ENCODE measurements at places on chromosomes 2 and 18. TPM values are rescaled to one million over a fixed set of nuclear protein-coding genes. Genes with fewer than 3 reads are reported as not detected.

CNDP1 gene
- not detected for total RNA-seq

NYAP2 gene
- total RNA-seq: 0.14 TPM

HOXD13 gene
- not detected for total RNA-seq

GPR39 gene
- 2.7 TPM for total RNA-seq

CABLES1 gene
- 28.7 TPM for total RNA-seq

CASP10 gene
- 10.3 TPM for total RNA-seq

PTPRN gene
- not detected for total RNA-seq

- H3K4me3 ChIP-seq: no peak overlapping the region
- H3K4me1 ChIP-seq: peaks cover 100% of the 10 kb centered on the region
- H3K27ac ChIP-seq: peak overlapping the region; percentile 50
- no peaks in the 10 kb centered on the region for H3K27me3 ChIP-seq
These were observed 170.7 kb downstream of the TNS1 start for GRCh38 chr2:217832115-217832514.

GRCh38 chr2:136783856-136784255 lies 18.5 kb downstream of the THSD7B start:
- H3K4me3 ChIP-seq: no peak overlapping the region
- no peaks in the 10 kb centered on the region for H3K27me3 ChIP-seq
- no peaks in the 10 kb centered on the region for H3K4me1 ChIP-seq
- H3K27ac ChIP-seq: no peak overlapping the region
- H3K36me3 ChIP-seq: no peaks in the 10 kb centered on the region

DNA sequence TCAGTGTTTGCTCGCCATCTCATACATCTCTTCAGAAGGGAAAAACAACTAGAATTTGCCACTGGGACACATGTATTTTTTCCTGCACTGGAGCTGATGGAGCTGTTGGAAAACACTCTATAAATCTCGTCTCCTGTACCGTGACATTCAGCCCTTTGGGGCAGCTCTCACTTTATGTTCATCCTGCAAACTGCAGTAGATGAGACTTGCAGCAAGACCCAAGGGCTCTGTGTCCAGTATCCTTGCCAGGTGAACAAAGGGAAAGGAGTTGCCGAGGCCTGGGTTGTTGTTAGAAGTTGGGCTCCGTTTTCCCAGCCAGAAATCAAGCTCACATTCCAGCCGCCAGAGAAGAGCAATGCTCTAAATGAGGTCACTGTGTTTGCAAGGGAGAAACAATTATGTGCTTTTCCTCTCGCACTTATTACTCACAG lies 285.1 kb downstream of the SLC4A3 start:
- H3K4me3 ChIP-seq: peak overlapping the region; percentile 53
- no peaks in the 10 kb centered on the region for H3K36me3 ChIP-seq
- no peak overlapping the region for H3K27ac ChIP-seq
- no peak for DNase-seq
- no peaks in the 10 kb centered on the region for H3K4me1 ChIP-seq

DNA sequence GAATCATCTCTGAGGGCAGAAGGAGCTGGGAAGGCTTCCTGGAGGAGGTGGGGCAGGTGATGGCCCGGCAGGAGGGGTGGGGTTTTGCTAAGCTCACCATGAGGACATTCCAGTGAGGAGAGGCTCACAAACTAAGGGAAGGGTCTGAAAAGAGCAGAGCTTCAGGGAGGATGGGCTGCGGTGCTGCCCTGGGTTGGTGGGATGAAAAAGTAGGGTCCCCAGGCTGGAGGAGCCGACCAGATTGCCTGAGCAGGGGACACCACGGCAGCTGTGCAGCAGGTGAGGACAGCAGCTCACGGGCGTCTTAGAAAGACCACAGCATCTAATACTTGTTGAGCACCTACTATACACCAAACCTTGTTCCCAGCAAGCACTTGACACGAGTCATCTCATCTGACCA lies 82.2 kb downstream of the DYSF start:
- no peaks in the 10 kb centered on the region for H3K27me3 ChIP-seq
- H3K4me3 ChIP-seq: no peak overlapping the region
- DNase-seq: no peak

- no peaks in the 10 kb centered on the region for H3K27me3 ChIP-seq
- DNase-seq: no peak
- no peak overlapping the region for H3K27ac ChIP-seq
These were observed 1495.2 kb upstream of the NXPH2 start for GRCh38 chr2:140275427-140275826.

GRCh38 chr2:169877398-169877797 lies 50.1 kb downstream of the UBR3 start:
- no peaks in the 10 kb centered on the region for H3K4me1 ChIP-seq
- peaks cover 6% of the 10 kb centered on the region for H3K36me3 ChIP-seq

- H3K4me1 ChIP-seq: peaks cover 4% of the 10 kb centered on the region
- no peak overlapping the region for H3K4me3 ChIP-seq
- H3K36me3 ChIP-seq: no peaks in the 10 kb centered on the region
- no peaks in the 10 kb centered on the region for H3K27me3 ChIP-seq
- no peak for DNase-seq
These were observed 389.6 kb downstream of the THSD7B start for GRCh38 chr2:137154946-137155345.

DNA sequence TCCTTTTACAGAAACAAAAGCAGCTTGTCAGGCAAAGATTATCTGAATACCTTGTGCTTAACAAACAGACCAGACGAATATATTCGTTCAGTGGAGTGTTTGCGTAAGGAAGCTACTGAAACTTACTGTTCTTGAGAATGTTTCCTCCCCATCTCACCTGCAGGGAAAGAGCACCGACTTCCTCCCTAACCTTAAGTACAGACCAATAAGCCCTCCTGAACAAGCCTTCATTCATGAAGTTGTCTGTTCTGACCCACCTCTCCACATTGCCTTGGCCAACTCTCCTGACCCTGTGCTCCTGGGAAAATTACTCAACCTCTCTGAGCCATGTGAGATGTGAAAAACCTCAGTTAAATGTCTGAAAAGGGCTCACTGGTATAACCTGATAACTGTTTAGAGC lies 35.2 kb downstream of the STK39 start:
- H3K4me3 ChIP-seq: no peak overlapping the region
- no peak for DNase-seq
- H3K4me1 ChIP-seq: peaks cover 7% of the 10 kb centered on the region
- no peaks in the 10 kb centered on the region for H3K27me3 ChIP-seq
- H3K27ac ChIP-seq: no peak overlapping the region

DNA sequence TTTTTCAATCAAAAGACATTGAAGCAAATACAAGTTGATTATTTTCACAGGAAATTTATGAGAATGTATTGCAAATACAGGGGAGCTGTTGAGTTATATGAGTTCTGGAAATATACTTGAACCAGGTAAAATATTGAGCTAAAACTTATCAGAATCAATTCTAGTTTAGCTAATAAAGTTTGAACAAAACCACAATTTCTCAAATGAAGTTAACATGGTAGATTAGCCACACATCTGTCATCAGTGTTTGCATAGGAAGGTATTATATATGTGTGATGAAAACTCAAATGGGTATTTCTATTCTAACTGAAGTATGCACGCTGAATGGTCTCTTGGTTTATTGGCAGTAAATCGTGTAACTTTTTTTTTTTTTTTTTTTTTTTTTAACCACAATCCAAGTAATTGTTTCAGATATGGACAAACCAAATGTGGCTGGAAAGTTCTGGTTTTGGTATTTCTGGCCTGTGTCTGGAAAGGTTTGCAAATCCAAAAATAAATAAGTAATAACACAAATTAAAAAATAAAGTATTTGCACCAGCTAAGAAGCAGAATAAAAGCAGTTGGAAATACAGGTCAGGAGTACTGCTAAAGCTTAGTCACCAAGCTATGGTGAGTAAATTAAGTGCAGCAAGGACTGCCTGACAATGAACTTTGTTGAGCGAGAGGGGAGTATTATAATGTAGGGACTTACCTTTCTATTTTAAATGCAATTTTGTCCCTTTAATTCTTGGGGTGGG lies 479.1 kb upstream of the FANCL start:
- no peak for DNase-seq
- H3K27me3 ChIP-seq: no peaks in the 10 kb centered on the region
- H3K27ac ChIP-seq: no peak overlapping the region
- H3K4me1 ChIP-seq: no peaks in the 10 kb centered on the region
- no peak overlapping the region for H3K4me3 ChIP-seq

GRCh38 chr2:88747990-88748389 lies 56.5 kb downstream of the RPIA start:
- H3K27ac ChIP-seq: no peak overlapping the region
- DNase-seq: no peak
- peaks cover 16% of the 10 kb centered on the region for H3K36me3 ChIP-seq
- H3K27me3 ChIP-seq: no peaks in the 10 kb centered on the region
- H3K4me3 ChIP-seq: no peak overlapping the region
- no peaks in the 10 kb centered on the region for H3K4me1 ChIP-seq

GRCh38 chr2:134839649-134840048 lies 1.2 kb downstream of the ACMSD start:
- no peak overlapping the region for H3K4me3 ChIP-seq
- no peaks in the 10 kb centered on the region for H3K36me3 ChIP-seq
- no peak overlapping the region for H3K27ac ChIP-seq
- no peaks in the 10 kb centered on the region for H3K27me3 ChIP-seq
- H3K4me1 ChIP-seq: no peaks in the 10 kb centered on the region

DNA sequence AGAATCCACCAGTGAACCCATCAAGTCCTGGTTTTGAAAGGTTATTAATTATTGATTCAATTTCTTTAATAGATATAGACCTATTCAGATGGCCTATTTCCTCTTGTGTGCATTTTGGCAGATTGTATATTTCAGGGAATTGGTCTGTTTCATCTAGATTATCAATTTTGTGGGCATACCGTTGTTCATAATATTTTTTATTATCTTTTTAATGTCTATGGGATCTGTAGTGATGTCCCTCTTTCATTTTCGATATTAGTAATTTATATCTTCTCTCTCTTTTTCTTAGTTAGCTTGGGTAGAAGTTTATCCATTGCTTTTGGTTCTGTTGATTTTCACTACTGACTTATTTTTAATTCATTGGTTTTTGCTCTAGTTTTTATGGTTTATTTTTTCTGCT lies 39.9 kb upstream of the TANC1 start:
- H3K4me3 ChIP-seq: no peak overlapping the region
- DNase-seq: no peak
- no peaks in the 10 kb centered on the region for H3K36me3 ChIP-seq
- no peaks in the 10 kb centered on the region for H3K27me3 ChIP-seq
- H3K27ac ChIP-seq: no peak overlapping the region

- no peak overlapping the region for H3K27ac ChIP-seq
- no peak overlapping the region for H3K4me3 ChIP-seq
- no peaks in the 10 kb centered on the region for H3K27me3 ChIP-seq
- DNase-seq: no peak
These were observed 58.7 kb downstream of the FAM117B start for GRCh38 chr2:202693503-202693902.

DNA sequence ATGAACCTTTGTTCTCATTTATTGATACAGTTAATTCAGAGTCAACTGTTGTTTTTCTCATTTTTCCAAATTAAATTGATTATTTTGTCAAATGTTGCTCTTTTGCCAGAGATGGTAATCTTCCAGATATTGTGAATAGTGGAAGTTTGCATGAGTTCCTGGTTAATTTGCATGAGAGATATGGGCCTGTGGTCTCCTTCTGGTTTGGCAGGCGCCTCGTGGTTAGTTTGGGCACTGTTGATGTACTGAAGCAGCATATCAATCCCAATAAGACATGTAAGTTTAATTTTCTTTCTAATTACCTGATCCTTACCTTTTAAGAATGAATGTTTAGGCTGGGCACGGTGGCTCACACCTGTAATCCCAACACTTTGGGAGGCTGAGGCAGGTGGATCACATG lies 7.8 kb downstream of the CYP20A1 start:
- no peak overlapping the region for H3K27ac ChIP-seq
- H3K4me1 ChIP-seq: no peaks in the 10 kb centered on the region
- H3K27me3 ChIP-seq: no peaks in the 10 kb centered on the region
- H3K36me3 ChIP-seq: peaks cover 18% of the 10 kb centered on the region

GRCh38 chr18:26036635-26037034 lies 53.8 kb downstream of the SS18 start:
- H3K27me3 ChIP-seq: no peaks in the 10 kb centered on the region
- peaks cover 19% of the 10 kb centered on the region for H3K36me3 ChIP-seq
- no peak overlapping the region for H3K4me3 ChIP-seq
- H3K4me1 ChIP-seq: no peaks in the 10 kb centered on the region
- no peak for DNase-seq

DNA sequence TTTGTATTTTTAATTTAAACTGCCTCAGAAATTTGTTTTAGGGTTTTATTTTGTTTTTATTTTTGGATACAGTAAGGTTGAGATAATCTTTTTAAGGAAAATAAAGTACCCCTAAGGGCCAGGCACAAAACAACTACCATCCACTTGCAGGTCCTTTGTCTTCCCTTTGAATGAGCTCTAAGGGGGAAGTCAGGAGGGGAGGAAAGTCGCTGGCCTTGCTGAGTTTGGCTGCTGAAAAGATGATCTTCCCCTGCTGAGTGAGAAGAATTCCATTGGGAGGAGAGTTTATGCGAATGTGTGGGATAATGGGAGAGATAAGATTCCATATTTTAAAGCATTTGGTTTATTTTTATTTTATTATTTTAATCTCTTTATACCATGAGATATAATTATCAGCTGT lies 100.7 kb downstream of the ARHGAP15 start:
- H3K4me3 ChIP-seq: no peak overlapping the region
- no peak overlapping the region for H3K27ac ChIP-seq
- H3K27me3 ChIP-seq: no peaks in the 10 kb centered on the region
- no peaks in the 10 kb centered on the region for H3K36me3 ChIP-seq

- H3K27ac ChIP-seq: peak overlapping the region; percentile 87
- H3K27me3 ChIP-seq: no peaks in the 10 kb centered on the region
- DNase-seq: no peak
- no peaks in the 10 kb centered on the region for H3K36me3 ChIP-seq
These were observed 266.3 kb downstream of the DYSF start for GRCh38 chr2:71719520-71720282.

GRCh38 chr2:215479536-215480240 lies 43.8 kb upstream of the FN1 start:
- H3K4me1 ChIP-seq: no peaks in the 10 kb centered on the region
- no peak for DNase-seq
- H3K27me3 ChIP-seq: no peaks in the 10 kb centered on the region
- H3K27ac ChIP-seq: no peak overlapping the region
- H3K4me3 ChIP-seq: no peak overlapping the region

GRCh38 chr2:71919708-71920107 lies 228.0 kb downstream of the CYP26B1 start:
- H3K27ac ChIP-seq: no peak overlapping the region
- no peaks in the 10 kb centered on the region for H3K4me1 ChIP-seq
- no peaks in the 10 kb centered on the region for H3K36me3 ChIP-seq
- no peaks in the 10 kb centered on the region for H3K27me3 ChIP-seq
- no peak for DNase-seq
- no peak overlapping the region for H3K4me3 ChIP-seq

DNA sequence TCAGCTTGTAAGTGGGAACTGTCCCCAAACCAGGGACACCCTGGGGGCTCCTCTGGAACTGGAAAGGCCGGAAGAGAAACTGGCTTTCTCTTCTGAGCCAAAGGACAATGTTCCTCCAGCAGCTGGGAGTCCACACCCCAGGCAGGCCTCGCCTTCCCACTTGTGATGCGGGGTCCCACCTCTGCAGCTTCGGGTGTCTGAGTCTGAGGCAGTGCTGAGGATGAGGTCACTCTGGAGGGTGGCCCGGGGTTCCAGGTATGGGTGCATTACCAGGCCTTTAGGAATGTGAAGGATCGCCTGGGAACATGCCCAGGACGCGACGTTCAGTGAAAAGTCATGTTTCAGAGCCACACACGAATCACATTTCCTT lies 18.2 kb upstream of the BOK start:
- no peak for DNase-seq
- no peak overlapping the region for H3K27ac ChIP-seq
- peaks cover 3% of the 10 kb centered on the region for H3K4me1 ChIP-seq
- peak overlapping the region; percentile 68 for H3K4me3 ChIP-seq

Measured in thoracic aorta (tissue), 2 donors.